Dermis microvascular lymphatic vessel endothelial cell (primary cell): ENCODE measurements at places on chromosomes 7 and 10.
A peak's percentile ranks its signal among the peaks of the same experiment; 100 is the strongest.

GRCh38 chr7:113684165-113684564 is 234.6 kb downstream of the PPP1R3A start:
- DNase-seq, result no peak

DNA sequence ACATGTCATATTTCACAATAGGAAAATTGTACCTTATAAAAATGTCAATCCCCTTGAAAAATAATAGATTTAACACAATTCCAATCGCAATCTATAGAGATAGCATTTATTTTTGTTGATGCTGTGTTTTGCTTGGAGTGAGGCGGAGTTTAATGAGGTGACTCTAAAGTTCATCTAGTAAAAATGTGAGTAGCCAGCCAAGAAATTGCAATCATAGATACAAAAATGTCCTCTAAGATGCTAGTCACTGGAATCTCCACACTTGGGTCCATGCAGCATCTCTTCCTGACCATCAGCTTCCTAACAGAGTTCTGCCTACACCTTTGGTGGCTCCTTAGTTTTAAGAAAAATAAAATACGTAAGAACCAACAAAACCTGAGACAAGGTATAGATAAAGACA is 44.9 kb downstream of the GLI3 start:
- DNase-seq, result no peak

- DNase-seq, result no peak
Observed at GRCh38 chr10:14625192-14625631, 149.5 kb downstream of the FAM107B start.

- DNase-seq, result peak; percentile 54
Observed at GRCh38 chr7:42014625-42015618, 222.1 kb downstream of the GLI3 start.

DNA sequence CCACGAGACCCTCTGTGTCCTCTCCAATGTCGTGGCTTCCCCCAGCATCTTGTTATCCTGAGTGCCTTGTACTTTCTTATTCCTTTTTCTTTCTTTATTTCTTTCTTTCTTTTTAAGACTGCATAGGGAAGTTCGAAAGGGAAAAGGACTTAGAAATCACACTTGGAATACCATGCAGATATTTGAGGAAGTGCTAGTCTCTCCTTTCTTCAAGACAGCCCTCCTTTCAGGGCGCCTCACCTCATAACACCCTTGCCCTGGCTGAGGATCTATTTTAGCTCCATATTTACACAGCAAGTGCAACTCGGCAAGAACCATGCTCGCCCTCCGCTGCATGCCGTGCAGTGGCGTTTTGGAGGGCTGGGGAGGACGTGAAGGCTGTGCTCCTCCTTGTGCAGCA is 232.3 kb upstream of the GLI3 start:
- DNase-seq, result no peak

- no peak for DNase-seq
Observed at GRCh38 chr7:29053105-29053872, 93.0 kb downstream of the CPVL start.

DNA sequence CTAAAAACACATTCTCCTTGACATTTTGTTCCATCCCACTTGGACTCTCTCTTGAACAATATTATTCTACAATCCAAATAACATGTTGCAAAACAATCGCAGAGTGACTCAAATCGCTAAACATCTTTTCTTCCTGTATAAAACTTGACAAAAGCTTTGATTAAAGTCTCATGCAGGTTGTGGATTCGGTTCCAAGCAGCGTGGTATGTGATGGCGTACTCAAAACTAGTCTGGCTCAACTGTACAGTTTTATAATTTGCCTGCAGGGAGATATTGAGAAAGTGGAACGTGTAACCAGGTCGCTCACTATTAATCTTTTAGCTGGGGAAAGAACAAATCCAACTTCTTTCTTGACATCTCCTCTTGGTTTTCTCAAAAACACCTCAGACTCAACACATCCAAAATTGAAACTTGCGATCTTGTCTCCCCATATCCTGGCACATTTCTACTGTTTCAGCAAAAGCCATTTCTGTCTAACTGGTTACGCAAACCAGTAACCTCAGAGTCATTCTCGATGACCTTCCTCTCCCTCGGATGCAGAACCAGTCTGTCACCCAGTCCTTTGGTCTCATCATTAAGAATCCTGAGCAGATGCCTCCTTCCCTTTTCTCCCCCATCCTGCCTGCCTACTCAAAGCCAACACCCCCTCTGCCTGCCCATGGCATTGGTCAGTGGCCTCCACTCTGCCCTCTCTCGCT is 100.1 kb downstream of the CACNB2 start:
- DNase-seq, result no peak

GRCh38 chr7:116478834-116479233 is 20.7 kb upstream of the CAV2 start:
- DNase-seq, result no peak

DNA sequence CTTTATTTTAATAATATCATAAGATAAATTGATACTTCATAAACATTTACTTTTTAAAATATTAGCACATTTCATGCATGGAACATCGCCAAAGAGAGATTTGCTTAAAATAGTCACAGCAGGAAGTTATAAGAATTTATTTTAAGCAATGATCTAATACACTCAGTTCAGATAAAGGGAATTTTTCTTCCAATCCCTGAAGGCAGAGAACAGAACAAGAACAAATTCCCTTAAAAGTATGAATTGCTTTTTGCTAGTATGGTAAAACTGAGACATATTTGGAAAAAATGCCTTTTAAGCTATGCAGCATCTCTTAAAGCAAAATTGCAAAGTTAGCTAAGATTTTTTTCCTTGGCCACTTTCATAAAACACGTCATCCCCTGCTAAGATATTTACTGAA is 91.0 kb downstream of the SEMA3D start:
- peak; percentile 18 for DNase-seq

- DNase-seq, result no peak
Observed at GRCh38 chr7:41873741-41874140, 170.9 kb upstream of the INHBA start.

GRCh38 chr10:120646738-120647456 is 189.9 kb downstream of the PLPP4 start:
- DNase-seq, result no peak

DNA sequence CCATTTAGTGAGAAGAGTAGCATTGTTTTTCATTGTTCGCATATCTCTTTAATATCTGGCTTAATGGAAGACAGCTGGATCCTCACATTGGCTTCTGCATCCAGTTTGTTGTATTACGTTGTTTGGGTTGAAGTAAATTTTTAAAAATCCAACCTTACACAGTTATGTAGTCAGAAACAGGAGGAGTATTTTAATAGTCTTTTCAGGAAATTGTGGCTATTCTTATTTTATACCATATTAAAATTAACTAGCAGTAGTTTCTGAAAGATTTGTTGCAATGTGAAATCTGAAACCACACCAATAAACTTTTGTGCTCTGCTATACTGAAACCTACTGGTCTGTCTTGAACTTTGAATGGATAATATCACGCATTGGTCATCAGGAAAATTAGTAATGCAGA is 27.9 kb downstream of the MYPN start:
- no peak for DNase-seq

DNA sequence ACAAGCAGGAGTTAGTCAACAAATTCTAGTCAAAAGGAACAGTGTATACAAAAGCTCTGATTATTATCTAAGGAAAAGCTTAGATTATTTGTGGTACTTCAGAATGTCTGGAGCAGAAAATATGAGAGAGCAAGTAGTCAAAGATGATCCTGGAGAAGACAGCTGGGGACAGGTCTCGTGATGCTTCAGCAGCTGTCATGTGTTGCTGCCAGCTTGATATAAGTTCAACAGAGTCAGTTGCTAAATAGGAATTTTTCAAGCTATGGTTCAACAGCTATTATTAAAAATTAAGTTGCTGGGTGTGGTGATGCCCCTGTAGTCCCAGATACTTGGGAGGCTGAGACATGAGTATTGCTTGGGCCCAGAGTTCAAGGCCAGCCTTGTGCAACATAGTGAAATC is 240.0 kb upstream of the RHOBTB1 start:
- DNase-seq, result no peak

DNA sequence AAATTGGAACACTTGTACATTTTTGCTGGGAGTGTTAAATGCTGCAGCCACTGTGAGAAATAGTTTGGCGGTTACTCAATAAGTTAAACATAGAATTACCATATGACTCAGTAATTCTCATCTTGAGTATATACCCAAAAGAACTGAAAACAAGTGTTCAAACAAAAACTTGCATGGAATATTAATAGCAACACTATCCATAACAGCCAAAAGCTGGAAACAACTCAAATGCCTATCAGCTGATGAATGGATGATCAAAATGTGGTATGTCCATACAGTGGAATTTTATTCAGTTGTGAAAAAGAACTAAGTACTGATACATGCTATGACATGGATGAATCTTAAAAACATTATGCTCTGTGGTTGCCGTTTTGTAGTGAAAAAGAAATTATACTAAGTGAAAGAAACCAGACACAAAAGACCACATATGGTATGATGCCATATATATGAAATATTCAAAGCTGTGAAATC is 63.0 kb upstream of the SP4 start:
- no peak for DNase-seq

GRCh38 chr10:79938728-79939406 is 10.0 kb downstream of the SFTPD start:
- peak; percentile 14 for DNase-seq
